ENCODE measurements at places on chromosomes 5 and 9.

GRCh38 chr5:156667616-156668015 is 182.5 kb upstream of the PPP1R2B start:
- no peak overlapping the region for H3K4me3 ChIP-seq
- no peaks in the 10 kb centered on the region for H3K4me1 ChIP-seq
- H3K36me3 ChIP-seq = no peaks in the 10 kb centered on the region
- no peak for DNase-seq
- H3K27ac ChIP-seq = no peak overlapping the region

- H3K4me3 ChIP-seq = no peak overlapping the region
- no peaks in the 10 kb centered on the region for H3K27me3 ChIP-seq
- H3K4me1 ChIP-seq = no peaks in the 10 kb centered on the region
- no peaks in the 10 kb centered on the region for H3K36me3 ChIP-seq
- H3K27ac ChIP-seq = no peak overlapping the region
Observed at GRCh38 chr5:8756498-8757084, 789.3 kb downstream of the SEMA5A start.

DNA sequence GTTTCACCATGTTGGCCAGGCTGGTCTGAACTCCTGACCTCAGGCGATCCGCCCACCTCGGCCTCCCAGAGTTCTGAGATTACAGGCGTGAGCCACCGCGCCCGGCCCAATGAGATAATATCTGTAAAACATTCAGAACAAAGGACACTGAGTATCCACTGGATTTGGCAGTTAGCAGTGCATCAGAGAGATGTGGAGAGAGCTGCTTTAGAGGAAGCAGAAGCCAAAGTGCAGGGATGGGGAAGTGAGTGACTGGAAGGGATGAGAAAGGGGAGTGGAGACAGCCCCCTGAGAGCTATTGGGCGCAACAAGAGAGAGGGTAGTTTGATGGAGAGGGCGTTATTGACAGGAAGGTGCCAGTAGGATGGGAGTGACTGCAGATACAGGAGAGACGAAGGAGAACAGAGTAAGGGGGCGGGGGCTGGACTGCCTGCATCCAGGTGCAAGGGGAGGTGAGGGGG is 157.5 kb upstream of the SHB start:
- H3K4me1 ChIP-seq = no peaks in the 10 kb centered on the region
- no peak overlapping the region for H3K4me3 ChIP-seq
- H3K36me3 ChIP-seq = no peaks in the 10 kb centered on the region
- DNase-seq = no peak
- no peak overlapping the region for H3K27ac ChIP-seq

- no peaks in the 10 kb centered on the region for H3K27me3 ChIP-seq
- DNase-seq = no peak
- H3K36me3 ChIP-seq = no peaks in the 10 kb centered on the region
- no peak overlapping the region for H3K4me3 ChIP-seq
Observed at GRCh38 chr9:131567910-131568309, 22.6 kb downstream of the PRRT1B start.

DNA sequence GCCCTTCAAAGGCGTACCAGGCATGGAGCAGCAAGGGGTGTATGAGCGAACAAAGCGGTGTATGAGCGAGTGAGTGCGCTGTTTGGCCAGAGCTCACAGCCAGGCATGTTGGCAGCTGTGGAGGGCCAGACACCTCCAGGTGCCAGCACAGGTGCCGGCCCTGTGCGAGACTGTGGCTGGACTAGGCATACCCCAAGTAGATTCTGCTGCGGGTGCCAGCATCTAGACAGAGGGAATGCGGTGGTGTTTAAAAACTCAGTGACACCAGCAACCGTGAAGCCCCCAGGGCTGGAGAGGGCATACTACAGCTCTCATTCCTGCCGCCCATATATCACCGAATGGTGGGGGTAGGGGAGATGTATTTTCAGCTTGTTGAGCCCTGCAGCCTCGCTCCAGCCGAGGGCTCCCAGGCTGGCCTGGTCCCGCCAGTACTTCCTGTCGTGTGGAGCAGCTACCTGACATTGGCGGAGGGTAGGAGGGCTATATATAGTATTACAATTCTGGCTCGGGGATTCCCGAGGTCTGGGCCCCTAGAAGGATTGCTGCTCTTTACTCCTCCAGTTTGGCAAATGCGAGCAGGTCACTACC is 1829.6 kb upstream of the NUDT12 start:
- H3K27ac ChIP-seq = no peak overlapping the region
- DNase-seq = no peak
- no peaks in the 10 kb centered on the region for H3K27me3 ChIP-seq
- no peaks in the 10 kb centered on the region for H3K36me3 ChIP-seq
- H3K4me1 ChIP-seq = no peaks in the 10 kb centered on the region

GRCh38 chr9:134526584-134527477 is 114.8 kb upstream of the COL5A1 start:
- H3K4me1 ChIP-seq = no peaks in the 10 kb centered on the region
- H3K4me3 ChIP-seq = no peak overlapping the region
- H3K36me3 ChIP-seq = no peaks in the 10 kb centered on the region
- no peak for DNase-seq

Data from transverse colon (tissue), 4 donors.